Adrenal gland (tissue), 19 donors: ENCODE measurements at places on chromosomes 11 and 22. TPM values are rescaled to one million over a fixed set of nuclear protein-coding genes. Genes with fewer than 3 reads are reported as not detected.

- no peak for DNase-seq
- H3K4me3 ChIP-seq: no peak overlapping the region
- peaks cover 16% of the 10 kb centered on the region for H3K4me1 ChIP-seq
- H3K36me3 ChIP-seq: no peaks in the 10 kb centered on the region
Observed at GRCh38 chr11:1503708-1504104, 17.1 kb upstream of the MOB2 start.

TSPAN32 gene
- 1.1 TPM for total RNA-seq

- DNase-seq: no peak
- no peak overlapping the region for H3K27ac ChIP-seq
- H3K27me3 ChIP-seq: no peaks in the 10 kb centered on the region
- H3K36me3 ChIP-seq: no peaks in the 10 kb centered on the region
- peaks cover 23% of the 10 kb centered on the region for H3K4me1 ChIP-seq
Observed at GRCh38 chr11:73244589-73245240, 26.6 kb downstream of the P2RY2 start.

BIRC3 gene
- 4.5 TPM for total RNA-seq

MIAT gene
- 1.9 TPM for total RNA-seq

SCN4B gene
- 5.4 TPM for total RNA-seq

GRCh38 chr11:72770799-72771198 lies 18.6 kb upstream of the ARAP1 start:
- no peaks in the 10 kb centered on the region for H3K36me3 ChIP-seq
- H3K4me1 ChIP-seq: peaks cover 66% of the 10 kb centered on the region
- H3K27ac ChIP-seq: no peak overlapping the region
- DNase-seq: no peak
- H3K4me3 ChIP-seq: no peak overlapping the region

DEPDC5 gene
- total RNA-seq: 24.4 TPM

ZC3H12C gene
- total RNA-seq: 23.6 TPM

GRCh38 chr22:41800348-41801146 lies at the start of gene CCDC134:
Gene CCDC134 (plus strand): TSS chr22:41800679. CDS start chr22:41808891, 8,212 bp downstream.
- H3K4me3 ChIP-seq: peak within 1 kb of the TSS; percentile 84
- H3K27me3 ChIP-seq: no peaks in the 10 kb centered on the region
- peaks cover 27% of the 10 kb centered on the region for H3K4me1 ChIP-seq
- DNase-seq: peak; percentile 95
- no peaks in the 10 kb centered on the region for H3K36me3 ChIP-seq

DNA sequence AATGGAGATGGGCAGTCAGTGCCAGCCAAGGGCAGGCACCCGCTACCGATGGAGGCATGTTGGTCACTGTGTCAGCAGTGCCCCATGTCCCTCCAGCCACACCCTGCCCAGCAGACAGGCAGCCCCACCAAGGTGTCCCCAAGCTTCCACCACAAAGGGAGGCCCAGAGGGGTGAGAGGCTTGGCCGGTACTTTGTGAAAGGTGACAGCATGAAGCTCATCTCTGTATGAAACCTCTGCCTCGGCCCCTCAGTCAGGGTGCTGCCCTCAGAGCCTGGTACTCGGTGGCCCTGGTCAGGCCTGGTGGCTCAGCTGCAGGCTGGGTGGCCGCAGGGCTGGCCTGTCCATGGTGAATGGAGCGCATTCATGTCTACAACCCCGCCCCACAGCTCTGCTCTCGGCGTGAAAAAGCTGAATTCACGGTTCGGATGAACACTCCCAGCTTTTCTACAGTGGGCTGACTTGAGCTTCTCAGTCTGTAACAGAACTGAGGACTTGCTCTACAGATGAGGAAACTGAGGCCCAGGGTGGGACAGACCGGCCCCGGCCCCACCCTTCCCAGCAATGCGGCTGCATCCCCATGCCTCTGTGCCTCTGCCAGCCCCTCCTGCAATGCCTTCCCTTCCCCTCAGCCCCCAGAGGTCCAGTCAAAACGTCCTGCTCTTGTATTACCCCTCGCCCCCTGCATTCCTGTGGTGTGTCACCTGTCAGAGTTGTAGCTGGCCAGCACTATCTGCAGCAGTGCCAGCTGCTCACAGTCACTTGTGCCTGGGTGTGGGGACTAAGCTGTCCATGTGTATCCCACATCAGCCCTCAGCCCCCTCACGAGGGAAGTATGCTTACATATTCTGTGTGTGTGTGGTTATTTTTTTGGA lies 27.7 kb downstream of the RSPH14 start:
- no peaks in the 10 kb centered on the region for H3K36me3 ChIP-seq
- H3K4me3 ChIP-seq: no peak overlapping the region
- H3K27me3 ChIP-seq: no peaks in the 10 kb centered on the region
- H3K4me1 ChIP-seq: no peaks in the 10 kb centered on the region

APOL6 gene
- 27.8 TPM for total RNA-seq

DNA sequence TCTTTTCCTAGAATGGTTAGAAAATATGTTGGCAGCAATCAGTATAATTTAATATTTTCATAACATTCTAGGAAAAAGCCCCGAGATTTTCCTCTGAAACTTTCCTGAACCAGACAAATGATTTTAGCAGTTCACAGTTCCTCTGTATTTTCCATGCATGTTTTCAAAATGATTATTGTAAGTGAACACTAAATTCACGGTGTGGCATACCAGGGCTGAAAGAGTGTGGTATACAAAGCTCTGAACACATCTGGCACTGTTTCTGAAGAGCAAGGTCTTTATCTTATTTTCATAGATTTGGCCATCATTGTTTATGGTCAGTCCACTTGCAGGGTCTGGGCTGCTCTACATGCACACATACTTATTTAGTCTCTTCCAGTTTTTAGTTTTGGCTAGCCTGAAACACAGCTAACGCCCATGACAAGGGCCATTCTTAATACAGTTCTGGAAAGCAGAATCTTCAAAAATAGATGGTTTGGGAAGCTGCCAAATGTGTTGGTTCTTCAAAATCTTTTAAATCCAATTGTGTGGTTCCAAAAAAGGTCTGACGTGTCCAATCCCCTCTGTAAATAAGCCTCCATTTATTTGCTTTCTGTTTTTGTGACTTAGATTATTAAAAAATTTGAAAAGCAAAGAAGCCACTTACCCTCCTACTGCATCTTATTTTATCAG lies 7.9 kb upstream of the GAB2 start:
- DNase-seq: no peak
- H3K4me1 ChIP-seq: peaks cover 20% of the 10 kb centered on the region
- no peak overlapping the region for H3K4me3 ChIP-seq
- no peak overlapping the region for H3K27ac ChIP-seq
- H3K36me3 ChIP-seq: no peaks in the 10 kb centered on the region
- H3K27me3 ChIP-seq: no peaks in the 10 kb centered on the region

CYP2R1 gene
- total RNA-seq: 8.4 TPM

SMIM35 gene
- total RNA-seq: 0.10 TPM

DNA sequence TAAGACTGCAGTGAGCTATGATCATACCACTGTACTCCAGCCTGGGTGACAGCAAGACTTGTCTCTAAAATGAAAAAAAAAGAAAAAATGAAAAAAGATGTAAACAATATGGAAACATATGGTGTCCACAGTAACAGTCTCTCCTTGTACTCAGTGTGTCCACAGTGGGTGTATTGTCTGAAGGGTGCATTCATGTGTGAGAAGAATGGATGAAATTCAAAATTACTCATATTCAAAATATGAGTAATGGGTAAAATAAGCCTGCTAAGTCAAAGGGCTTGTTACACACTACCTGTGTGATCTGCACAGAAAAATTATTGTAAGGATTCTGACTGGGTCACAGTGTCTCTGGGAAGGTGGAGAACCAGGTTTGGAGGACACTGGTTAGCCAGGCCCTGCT lies 26.9 kb downstream of the PPFIA1 start:
- peaks cover 20% of the 10 kb centered on the region for H3K36me3 ChIP-seq
- H3K4me1 ChIP-seq: peaks cover 5% of the 10 kb centered on the region
- H3K4me3 ChIP-seq: no peak overlapping the region

DNA sequence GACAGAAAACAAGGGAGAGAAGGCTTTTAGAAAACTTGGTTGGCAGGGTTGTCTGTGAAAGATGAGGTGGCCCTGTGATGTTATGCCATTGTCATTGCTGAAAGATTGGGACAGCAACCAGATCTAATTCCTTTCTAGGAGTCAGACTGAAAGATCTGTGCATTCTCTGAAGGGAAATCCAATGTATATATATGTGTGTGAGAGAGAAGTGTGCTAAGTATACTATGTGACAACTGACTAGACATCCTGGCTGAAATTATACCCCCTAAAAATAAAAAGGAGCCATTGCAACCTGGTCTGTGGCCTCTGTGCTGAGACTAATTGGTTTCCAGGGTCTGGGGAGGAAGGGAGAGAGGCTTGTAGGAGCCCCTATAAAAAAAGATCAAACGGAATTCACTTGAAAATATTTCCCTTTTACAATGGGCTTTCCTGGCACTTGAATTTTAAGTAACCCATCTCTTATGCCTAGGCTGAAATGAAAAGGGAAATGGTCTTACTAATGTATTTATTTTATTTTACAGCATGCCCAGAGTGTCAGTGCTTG lies 1.2 kb upstream of the MPPED2 start:
- no peak overlapping the region for H3K27ac ChIP-seq
- H3K36me3 ChIP-seq: no peaks in the 10 kb centered on the region
- no peak overlapping the region for H3K4me3 ChIP-seq
- H3K4me1 ChIP-seq: no peaks in the 10 kb centered on the region

MUC6 gene
- 0.04 TPM for total RNA-seq

DNA sequence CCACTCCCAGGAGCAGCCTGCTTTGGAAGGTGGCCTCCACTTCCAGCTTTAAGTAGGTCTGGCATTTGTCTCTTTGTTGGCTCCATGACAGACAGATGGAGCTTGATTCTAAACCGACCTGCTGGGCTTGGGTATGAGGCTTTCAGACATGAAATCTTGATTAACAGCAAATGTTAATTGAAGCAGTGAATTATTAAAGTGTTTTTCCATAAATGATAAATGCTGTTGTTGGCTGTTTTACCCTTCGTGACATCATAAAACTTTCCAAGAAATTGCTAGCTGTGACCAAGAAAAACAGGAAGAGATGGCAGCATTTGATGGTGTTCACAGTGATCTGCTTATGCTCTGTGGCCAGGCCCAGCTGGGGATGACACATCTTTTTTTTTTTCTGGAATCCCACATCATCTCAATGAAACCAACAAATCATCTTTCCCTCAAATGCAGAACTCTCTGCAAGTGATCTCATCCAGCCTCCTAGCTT lies 66.1 kb downstream of the RBMXL2 start:
- H3K4me3 ChIP-seq: no peak overlapping the region
- no peaks in the 10 kb centered on the region for H3K36me3 ChIP-seq
- DNase-seq: no peak
- H3K27me3 ChIP-seq: no peaks in the 10 kb centered on the region

- no peak overlapping the region for H3K27ac ChIP-seq
- H3K4me3 ChIP-seq: no peak overlapping the region
- H3K4me1 ChIP-seq: no peaks in the 10 kb centered on the region
Observed at GRCh38 chr22:48781868-48782267, 1045.8 kb downstream of the BRD1 start.

DNA sequence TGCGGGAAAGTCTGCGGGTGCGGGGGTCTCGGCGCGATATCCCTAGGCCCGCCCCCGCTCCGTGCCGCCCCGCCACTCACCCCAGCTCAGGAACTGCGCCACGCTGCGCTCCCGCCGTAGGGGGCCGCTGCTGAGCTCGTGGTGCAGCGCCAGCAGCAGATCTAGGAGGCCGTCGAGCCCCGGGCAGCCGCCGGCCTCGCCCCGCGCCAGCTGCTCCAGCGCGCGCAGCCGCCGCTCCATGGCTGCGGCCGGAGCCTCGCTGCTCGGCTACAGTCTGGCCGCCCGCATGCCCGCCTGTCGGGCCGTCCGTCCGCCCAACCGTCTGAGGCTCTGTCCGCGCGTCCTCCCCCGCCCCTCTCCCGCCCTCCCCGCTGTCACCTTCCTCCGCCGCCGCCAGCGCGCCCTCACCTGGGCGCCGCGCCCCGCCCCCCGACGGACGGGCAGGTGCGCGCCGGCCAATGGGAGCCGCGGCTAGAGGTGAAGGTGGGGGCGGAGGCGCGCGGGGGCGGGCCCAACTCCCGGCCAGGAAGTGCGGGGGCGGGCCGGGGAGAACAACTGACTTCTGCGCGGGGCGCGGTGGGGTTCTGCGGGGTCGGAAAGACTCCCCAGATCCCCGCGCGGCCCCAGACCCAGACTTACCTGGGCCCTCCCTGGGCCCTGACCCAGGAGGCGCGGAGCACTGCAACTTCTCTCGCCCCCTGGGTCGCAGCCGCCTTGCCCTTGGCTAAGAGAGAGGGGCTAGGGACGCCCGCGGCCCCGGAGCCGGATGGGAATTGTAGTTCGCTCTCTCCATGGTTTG lies at the start of gene CDC42BPG:
CDC42BPG (minus strand) TSS at position 324 of the 799 bp plus-strand sequence; CDS start at position 240, 84 bp downstream.
- no peak for DNase-seq
- no peaks in the 10 kb centered on the region for H3K36me3 ChIP-seq
- H3K27me3 ChIP-seq: no peaks in the 10 kb centered on the region
- peaks cover 17% of the 10 kb centered on the region for H3K4me1 ChIP-seq
- H3K4me3 ChIP-seq: no peak within 1 kb of the TSS

SCGB1D2 gene
- not detected for total RNA-seq

DNA sequence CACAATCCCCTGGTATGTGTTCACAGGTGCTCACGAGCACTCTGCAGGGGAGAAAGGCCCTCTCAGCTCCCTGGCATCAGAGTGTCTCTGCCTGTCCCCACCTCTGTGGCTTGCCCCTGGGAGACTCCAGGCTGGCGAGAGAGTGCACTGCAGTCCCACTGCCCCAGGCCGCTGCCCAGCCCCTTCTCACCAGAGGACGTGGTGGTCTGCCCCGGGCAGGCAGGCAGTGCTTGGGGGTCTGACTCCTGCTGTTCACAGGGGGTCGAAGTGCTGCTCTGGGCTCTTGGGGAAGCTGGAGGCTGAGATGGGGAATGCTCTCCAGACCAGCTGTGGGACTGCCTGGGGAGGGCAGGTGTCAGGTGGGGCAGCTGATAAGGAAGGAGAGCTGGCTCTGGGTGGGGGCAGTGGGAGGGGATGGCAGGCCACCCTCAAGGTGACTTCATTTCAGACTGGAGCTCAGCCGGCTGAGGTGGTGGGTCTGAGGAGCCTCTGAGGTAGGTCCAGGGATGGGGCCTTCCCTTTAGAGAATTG lies 151.0 kb upstream of the B3GAT1 start:
- no peak overlapping the region for H3K4me3 ChIP-seq
- no peaks in the 10 kb centered on the region for H3K4me1 ChIP-seq
- H3K36me3 ChIP-seq: no peaks in the 10 kb centered on the region
- H3K27ac ChIP-seq: no peak overlapping the region

- H3K27me3 ChIP-seq: no peaks in the 10 kb centered on the region
- DNase-seq: peak; percentile 48
- no peaks in the 10 kb centered on the region for H3K4me1 ChIP-seq
- no peaks in the 10 kb centered on the region for H3K36me3 ChIP-seq
Observed at GRCh38 chr22:17198170-17199002, 20.8 kb downstream of the ADA2 start.
